ENCODE measurements at places on chromosomes 2 and 18.
A peak's percentile ranks its signal among the peaks of the same experiment; 100 is the strongest.

DNA sequence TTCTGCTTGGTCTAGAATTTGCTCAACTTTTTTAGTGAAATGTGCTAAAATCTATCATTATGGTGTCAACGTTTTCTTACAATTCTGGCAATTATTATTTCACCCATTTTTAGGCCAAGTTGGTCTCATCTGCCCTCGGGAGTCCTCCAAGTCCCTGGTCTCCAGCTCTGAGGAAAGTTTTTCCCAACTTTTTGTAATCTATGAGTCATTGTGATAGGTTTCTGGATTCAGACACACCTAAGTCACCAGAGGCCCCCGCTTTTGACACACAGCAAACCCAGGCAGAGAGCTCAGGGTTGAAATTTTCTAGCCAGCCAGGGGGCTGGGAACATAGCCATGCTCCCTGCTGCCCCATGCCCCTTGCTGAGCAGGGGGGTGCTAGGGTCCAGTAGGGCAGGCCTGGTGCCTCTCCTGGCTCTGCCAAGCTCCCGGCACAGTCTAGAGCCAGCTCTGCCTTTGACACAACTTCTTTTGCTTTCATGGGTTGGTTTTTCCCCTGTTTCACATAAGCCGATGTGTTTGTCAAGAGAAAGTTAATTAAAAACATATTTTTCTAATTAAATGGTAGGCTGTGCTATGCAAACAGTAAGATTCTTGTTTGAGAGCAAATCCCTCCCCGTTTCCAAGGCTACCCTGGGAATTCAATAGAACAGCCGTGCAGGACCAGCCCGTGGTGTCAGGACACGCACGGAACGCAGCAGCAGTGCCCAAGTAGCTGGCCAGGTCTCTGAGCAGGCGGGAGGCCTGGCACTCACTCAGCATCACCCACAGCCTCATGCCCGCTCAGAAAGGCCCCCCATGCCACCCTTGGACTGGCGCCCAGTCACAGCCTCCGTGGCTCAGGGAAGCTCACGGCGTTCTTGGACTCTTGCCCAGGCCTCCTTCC, 25.5 kb upstream of the SNED1 start:
- H3K4me3 ChIP-seq = no peak overlapping the region
- H3K27ac ChIP-seq = no peak overlapping the region

- peak overlapping the region; percentile 20 for H3K27ac ChIP-seq
- H3K4me1 ChIP-seq = peaks cover 16% of the 10 kb centered on the region
- no peak overlapping the region for H3K4me3 ChIP-seq
- DNase-seq = no peak
- H3K27me3 ChIP-seq = no peaks in the 10 kb centered on the region
Observed at GRCh38 chr18:22713511-22713910, 219.6 kb upstream of the RBBP8 start.

- H3K36me3 ChIP-seq = no peaks in the 10 kb centered on the region
- no peak overlapping the region for H3K27ac ChIP-seq
- H3K27me3 ChIP-seq = no peaks in the 10 kb centered on the region
Observed at GRCh38 chr2:25419678-25420242, 78.0 kb upstream of the DNMT3A start.

GRCh38 chr2:200476836-200477235, 33.0 kb downstream of the KCTD18 start:
- no peaks in the 10 kb centered on the region for H3K27me3 ChIP-seq
- DNase-seq = no peak
- peaks cover 29% of the 10 kb centered on the region for H3K36me3 ChIP-seq

DNA sequence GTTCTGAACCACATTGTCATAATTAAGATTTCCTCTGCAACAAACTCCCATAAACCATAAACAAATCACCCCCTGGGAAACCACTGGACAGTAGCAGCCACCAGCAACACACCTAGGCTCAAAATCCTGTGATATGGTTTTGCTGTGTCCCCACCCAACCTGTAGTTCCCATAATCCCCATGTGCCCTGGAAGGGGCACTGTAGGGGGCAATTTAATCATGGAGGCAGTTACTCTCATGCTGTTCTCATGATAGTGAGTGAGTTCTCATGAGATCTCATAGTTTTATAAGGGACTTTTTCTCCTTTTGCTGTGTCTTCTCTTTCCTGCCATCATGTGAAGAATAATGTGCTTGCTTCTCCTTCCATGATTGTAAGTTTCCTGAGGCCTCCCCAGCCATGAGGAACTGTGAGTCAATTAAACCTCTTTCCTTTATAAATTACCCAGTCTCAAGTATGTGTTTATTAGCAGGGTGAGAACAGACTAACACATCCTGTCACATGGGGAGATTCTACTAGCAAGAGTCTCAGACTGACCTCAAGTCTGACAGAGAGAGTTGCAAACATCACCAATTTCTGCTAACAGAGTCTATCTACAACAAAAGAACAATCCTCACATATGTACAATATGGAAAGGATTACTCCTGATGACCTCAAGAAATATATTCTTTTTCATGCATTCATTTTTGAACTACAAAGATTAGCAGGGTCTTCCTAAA, 182.6 kb downstream of the GRB14 start:
- no peaks in the 10 kb centered on the region for H3K4me1 ChIP-seq
- no peaks in the 10 kb centered on the region for H3K27me3 ChIP-seq
- H3K36me3 ChIP-seq = no peaks in the 10 kb centered on the region
- H3K27ac ChIP-seq = no peak overlapping the region
- no peak for DNase-seq

- no peaks in the 10 kb centered on the region for H3K4me1 ChIP-seq
- H3K4me3 ChIP-seq = no peak overlapping the region
- no peak overlapping the region for H3K27ac ChIP-seq
- DNase-seq = no peak
Observed at GRCh38 chr2:233996000-233996399, 54.5 kb upstream of the SPP2 start.

GRCh38 chr2:101736861-101737291, 39.4 kb downstream of the MAP4K4 start:
- no peaks in the 10 kb centered on the region for H3K27me3 ChIP-seq
- no peaks in the 10 kb centered on the region for H3K36me3 ChIP-seq
- H3K4me1 ChIP-seq = peaks cover 52% of the 10 kb centered on the region

DNA sequence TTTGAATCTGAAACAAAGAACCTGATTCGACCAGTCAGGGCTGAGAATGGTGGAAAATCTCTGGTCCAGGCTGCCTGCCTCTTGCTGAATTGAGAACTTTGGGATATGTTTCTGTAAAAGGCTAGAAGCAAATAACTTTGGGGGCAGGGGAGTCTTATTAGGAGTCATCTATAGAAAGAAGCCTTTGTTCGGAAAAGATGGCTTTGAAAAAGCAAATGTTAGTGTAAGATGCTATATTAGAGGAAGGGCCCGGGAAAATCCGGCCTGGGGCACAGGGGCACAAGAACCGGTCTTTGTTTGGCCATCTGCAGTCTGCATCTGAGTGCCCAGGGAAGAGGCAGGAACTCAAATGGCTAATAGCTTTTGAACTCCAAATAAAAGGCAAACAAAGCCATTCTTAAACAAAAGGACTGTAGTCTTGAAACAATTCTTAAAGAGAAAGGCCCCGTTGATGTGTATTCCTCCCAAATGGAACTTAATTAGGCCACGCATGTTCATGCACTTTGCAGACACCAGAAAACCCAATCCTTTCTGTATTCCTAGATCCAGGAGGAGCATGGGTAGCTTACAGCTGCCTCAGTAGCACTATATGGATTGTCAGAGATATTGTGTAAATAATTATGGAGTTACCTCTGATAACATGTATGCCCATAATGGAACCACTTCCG, 180.0 kb upstream of the ARL4C start:
- H3K36me3 ChIP-seq = no peaks in the 10 kb centered on the region
- H3K4me1 ChIP-seq = peaks cover 25% of the 10 kb centered on the region
- no peak overlapping the region for H3K27ac ChIP-seq
- no peaks in the 10 kb centered on the region for H3K27me3 ChIP-seq
- H3K4me3 ChIP-seq = no peak overlapping the region
- DNase-seq = no peak

- H3K27ac ChIP-seq = peak overlapping the region; percentile 79
- no peaks in the 10 kb centered on the region for H3K36me3 ChIP-seq
- no peaks in the 10 kb centered on the region for H3K27me3 ChIP-seq
Observed at GRCh38 chr2:134401081-134401497, 147.2 kb downstream of the MGAT5 start.

DNA sequence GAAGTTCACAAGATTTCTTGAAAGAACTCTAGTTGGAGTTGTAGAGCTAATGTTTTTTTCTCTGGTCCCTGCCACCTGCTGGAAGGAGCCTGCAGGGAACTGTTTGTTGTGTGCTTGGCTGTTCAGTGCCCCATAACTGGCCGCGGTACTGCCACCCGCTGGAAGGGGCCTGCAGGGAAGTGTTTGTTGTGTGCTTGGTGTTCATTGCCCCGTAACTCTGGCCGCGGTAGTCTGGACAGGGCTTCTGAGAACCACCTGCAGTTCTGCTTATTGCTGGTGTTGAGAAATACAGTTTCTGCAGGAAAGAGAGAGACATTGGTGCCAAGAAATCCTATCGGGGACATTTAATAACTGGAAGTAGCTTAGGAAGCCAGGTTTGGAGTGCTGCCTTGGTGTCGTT, 58.1 kb downstream of the AGAP1 start:
- no peak overlapping the region for H3K4me3 ChIP-seq
- H3K36me3 ChIP-seq = no peaks in the 10 kb centered on the region
- H3K27ac ChIP-seq = no peak overlapping the region

DNA sequence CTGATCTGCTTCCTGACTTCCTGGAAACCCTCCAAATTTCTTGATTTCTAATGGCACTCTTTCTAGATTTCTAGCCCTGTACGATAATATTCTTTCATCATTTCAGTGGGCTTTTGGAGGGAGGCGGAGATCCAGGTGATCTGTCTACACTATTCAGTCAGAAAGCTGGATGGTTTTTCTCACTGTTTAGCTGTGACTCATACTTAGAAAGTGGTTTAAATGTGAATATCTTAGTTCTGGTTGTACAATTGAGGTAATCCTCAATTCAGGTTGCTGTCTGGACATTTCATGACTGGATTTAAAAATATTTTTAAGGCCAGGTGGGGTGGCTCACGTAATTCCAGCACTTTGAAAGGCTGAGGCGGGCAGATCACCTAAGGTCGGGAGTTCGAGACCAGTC, 20.8 kb downstream of the SEH1L start:
- H3K27ac ChIP-seq = no peak overlapping the region
- H3K27me3 ChIP-seq = no peaks in the 10 kb centered on the region
- no peak overlapping the region for H3K4me3 ChIP-seq

GRCh38 chr2:95185197-95185596, 19.6 kb downstream of the ZNF2 start:
- no peak overlapping the region for H3K4me3 ChIP-seq
- peaks cover 33% of the 10 kb centered on the region for H3K36me3 ChIP-seq
- no peak overlapping the region for H3K27ac ChIP-seq
- H3K4me1 ChIP-seq = no peaks in the 10 kb centered on the region
- DNase-seq = no peak

GRCh38 chr18:44700652-44701051, 20.0 kb downstream of the SETBP1 start:
- H3K27ac ChIP-seq = peak overlapping the region; percentile 76
- peaks cover 42% of the 10 kb centered on the region for H3K4me1 ChIP-seq
- no peaks in the 10 kb centered on the region for H3K36me3 ChIP-seq
- no peak overlapping the region for H3K4me3 ChIP-seq
- peak; percentile 48 for DNase-seq

DNA sequence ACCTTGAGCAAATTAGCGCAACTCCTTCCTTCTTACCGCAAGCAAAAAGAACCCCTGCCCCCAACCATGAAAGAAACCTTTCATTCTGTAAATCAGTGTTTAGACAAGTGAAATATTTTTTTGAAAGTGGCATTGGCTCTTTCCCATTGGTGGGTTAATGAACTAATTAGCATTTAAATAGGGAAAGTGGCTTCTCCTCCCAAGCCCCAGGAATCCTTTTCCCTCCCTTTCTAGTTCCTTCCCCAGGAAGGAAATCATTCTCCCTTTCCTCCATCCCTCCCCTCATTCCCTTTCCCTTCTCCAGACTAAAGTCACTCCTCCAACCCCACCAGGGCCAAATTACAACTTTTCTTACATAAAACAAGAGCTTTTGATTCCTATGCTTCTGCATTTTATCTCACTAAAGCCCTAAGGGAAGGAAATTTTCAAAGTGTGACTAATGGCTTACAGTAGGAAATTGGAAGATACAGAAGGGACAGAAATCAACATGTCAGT, 22.9 kb upstream of the TYMS start:
- no peak overlapping the region for H3K4me3 ChIP-seq
- H3K27ac ChIP-seq = no peak overlapping the region
- H3K27me3 ChIP-seq = no peaks in the 10 kb centered on the region
- no peaks in the 10 kb centered on the region for H3K36me3 ChIP-seq

GRCh38 chr18:3283908-3284307, 22.0 kb downstream of the MYL12B start:
- no peaks in the 10 kb centered on the region for H3K4me1 ChIP-seq
- no peak overlapping the region for H3K27ac ChIP-seq
- H3K36me3 ChIP-seq = no peaks in the 10 kb centered on the region

- no peak overlapping the region for H3K4me3 ChIP-seq
- DNase-seq = no peak
- H3K27me3 ChIP-seq = no peaks in the 10 kb centered on the region
Observed at GRCh38 chr2:16882706-16883105, 217.1 kb upstream of the CYRIA start.

GRCh38 chr2:69694894-69695849, 46.8 kb upstream of the ANXA4 start:
- no peak overlapping the region for H3K4me3 ChIP-seq
- no peak overlapping the region for H3K27ac ChIP-seq
- H3K27me3 ChIP-seq = no peaks in the 10 kb centered on the region
- peaks cover 13% of the 10 kb centered on the region for H3K4me1 ChIP-seq
- no peak for DNase-seq

GRCh38 chr2:221710744-221711143, 138.6 kb upstream of the EPHA4 start:
- H3K27ac ChIP-seq = no peak overlapping the region
- no peaks in the 10 kb centered on the region for H3K4me1 ChIP-seq
- DNase-seq = no peak
- H3K36me3 ChIP-seq = no peaks in the 10 kb centered on the region
- no peak overlapping the region for H3K4me3 ChIP-seq

- no peaks in the 10 kb centered on the region for H3K36me3 ChIP-seq
- DNase-seq = no peak
- no peak overlapping the region for H3K4me3 ChIP-seq
- H3K27me3 ChIP-seq = no peaks in the 10 kb centered on the region
- H3K4me1 ChIP-seq = peaks cover 22% of the 10 kb centered on the region
Observed at GRCh38 chr2:221518935-221519625, 53.0 kb downstream of the EPHA4 start.

DNA sequence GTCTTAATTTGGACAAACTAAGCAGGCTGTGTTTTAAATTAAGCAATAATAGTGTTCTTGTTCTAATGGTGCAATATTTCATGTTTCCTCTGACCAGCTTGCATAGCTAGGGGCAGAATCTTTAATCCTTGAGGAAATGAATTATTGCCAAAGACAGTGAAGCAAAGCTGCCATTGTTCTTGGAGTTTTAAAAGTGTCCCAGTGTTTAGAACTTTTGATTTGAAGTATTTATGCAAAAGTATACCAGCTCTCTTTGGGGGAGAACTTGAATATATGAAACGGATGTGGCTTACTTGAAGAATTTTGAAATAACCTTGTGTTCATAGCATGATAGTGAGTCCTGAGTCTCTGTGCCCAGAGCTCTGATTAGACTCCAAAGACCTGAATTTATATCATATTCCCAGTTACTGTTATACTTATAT, 33.4 kb downstream of the ITGA6 start:
- no peaks in the 10 kb centered on the region for H3K36me3 ChIP-seq
- H3K4me3 ChIP-seq = no peak overlapping the region
- H3K27me3 ChIP-seq = no peaks in the 10 kb centered on the region
- H3K4me1 ChIP-seq = no peaks in the 10 kb centered on the region

GRCh38 chr2:136693966-136694365, 71.4 kb upstream of the THSD7B start:
- no peaks in the 10 kb centered on the region for H3K36me3 ChIP-seq
- no peak overlapping the region for H3K4me3 ChIP-seq
- no peaks in the 10 kb centered on the region for H3K27me3 ChIP-seq
- DNase-seq = no peak
- H3K27ac ChIP-seq = no peak overlapping the region

GRCh38 chr18:45276878-45277277, 338.4 kb upstream of the SLC14A2 start:
- no peaks in the 10 kb centered on the region for H3K4me1 ChIP-seq
- no peak overlapping the region for H3K4me3 ChIP-seq
- H3K27me3 ChIP-seq = no peaks in the 10 kb centered on the region
